ENCODE measurements at places on chromosomes 4 and X.

GRCh38 chr4:122083989-122084388, 68.1 kb upstream of the BLTP1 start:
- DNase-seq = no peak

- DNase-seq = no peak
Observed at GRCh38 chrX:7828594-7828993, 14.4 kb upstream of the VCX start.

DNA sequence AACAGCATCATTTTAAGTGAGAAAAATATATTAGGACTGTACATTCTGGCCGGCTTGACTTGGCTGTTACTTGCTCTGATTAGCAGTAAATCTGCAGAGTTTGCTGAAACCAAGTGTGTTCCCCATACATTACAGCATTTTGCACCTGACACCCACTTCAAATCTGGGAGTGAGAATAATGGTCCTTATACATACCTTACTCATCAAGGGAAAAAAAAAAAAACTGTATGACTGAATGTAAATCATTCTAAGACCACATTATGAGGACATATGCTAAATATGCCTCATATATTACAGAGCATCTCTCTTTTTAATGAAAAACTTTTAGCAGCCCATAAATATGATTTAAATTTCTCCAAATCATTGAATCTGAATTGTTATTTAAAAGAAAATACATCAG, 406.7 kb downstream of the SPOCK3 start:
- no peak for DNase-seq

DNA sequence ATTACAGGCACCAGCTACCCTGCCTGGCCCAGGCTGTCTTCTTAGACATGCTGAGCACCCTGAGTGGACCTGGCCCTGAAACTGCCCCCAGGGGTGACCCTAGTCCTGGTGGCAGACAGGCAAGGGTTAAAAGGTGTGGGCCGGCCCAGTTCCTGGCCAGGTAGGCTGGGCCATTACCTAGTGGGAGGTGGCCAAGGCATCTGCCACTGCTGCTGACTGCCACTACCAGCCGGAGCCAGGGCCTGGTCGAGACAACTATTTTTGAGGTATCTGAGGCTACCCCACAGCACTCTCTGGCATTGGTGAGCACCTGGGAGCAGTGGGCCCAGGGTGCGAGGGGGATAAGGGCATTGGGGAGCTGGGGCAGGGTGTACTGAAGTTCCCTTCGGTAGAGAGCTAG, at the start of gene CCDC120:
TSS of gene CCDC120 (plus strand) at position 206 of the 400 bp plus-strand sequence. CDS start 3,043 bp downstream, outside the sequence.
- DNase-seq = no peak

DNA sequence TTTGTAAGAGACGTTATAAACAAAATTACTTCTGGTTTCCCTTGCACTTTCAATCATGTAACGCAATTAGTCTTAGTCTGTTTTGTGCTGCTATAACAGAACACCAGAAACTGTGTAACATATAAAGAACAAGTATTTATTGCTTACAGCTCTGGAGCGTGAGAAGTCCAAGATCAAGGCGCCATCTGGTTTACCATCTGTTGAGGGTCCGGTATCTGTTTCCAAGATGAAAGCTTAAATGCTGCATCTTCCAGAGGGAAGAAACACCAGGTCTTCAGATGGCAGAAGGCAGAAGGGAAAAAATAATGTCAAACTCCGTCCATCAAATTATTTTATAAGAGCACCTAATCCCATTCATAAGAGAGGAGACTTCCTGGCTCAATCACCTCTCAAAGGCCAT, 474.1 kb downstream of the PDGFC start:
- DNase-seq = no peak

DNA sequence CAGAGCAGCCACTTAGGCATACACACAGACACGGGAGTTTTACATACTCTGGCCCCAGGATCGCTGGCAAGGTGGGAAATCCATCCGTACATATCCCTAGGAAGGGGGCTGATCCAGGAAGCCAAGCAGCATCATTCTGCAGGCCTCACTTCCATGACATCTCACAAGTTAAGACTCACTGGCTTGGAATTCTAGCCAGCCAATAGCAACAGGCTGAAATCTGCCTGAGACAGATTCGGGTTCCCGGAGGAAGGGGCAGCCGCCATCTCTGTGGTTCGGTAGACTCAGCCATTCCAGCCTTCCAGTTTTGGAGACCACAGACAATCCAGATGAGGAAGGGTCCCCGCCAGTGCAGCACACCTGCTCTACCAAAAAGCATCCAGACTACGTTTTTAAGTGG, 31.3 kb downstream of the SOWAHB start:
- no peak for DNase-seq

DNA sequence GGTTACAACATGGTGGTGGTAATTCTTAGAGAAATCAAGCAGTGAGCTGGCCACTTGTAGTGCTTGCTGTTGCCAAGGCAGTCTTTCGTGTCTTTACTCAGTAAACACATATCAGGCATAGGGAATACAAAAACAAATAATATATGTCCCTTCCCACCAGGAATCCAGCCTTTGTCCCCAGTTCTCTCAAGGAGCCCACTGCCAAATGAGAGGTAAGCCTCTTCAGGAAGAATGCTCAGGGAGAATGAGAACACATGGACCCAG, 421 bp upstream of the PLAC1 start:
- no peak for DNase-seq

GRCh38 chr4:184784628-184785257, 41.0 kb downstream of the ACSL1 start:
- DNase-seq = no peak

DNA sequence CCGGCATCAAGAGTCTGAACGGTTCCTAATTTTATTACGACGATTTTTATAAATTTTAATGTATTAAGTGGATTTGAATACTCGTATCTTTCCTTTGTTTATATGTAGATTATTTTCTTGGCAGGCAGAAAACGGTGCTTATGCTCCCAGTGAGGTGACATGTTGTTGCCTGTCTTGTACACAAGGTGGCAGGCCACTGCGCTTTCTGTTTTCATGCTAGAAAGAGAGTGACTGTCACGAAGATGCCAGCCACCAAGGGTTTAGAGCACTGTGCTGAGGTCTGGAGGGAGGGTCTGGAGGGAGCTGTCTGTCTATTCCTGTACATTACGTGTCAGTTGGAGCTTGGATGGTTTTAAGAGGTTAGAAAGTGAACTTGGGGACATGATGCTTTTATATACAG, 87.7 kb downstream of the SHROOM2 start:
- DNase-seq = no peak

DNA sequence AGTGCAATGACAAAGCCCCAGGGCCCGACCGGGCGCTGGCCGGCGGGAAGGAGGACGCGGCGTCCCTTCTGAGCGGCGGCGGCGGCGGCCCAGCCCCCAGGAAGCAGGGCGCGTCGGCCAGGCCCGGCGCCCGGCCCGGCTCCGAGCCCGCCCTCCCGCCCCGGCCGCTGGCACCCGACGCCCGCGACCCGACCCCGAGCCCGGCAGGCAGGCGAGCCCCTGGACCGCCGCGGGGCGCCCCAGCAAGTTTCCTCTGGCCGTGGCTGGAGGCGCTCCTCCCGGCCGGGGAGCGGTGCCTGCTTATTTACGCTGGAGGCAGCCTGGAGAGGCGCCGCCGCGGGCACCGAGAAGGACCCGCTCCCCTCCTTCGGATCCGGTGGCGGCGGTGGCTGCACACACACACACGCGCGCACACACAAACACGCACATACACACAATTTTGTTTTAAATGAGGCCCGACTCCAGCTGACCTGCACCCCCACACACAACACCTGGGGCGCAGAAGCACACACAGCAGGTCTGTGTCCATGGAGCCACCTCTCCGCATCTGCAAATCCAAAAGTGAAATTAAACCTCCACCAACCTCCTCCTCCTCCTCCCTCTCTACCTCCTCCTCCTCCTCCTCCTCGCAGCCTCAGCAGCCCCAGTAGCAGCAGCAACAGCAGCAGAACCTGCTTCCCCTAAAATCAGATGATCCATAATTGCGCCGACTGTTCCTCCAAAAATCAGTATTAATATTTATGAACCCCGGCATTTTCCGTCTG, 669 bp downstream of the IRF2 start:
- DNase-seq = no peak

- DNase-seq = no peak
Observed at GRCh38 chr4:139845453-139846093, 180.0 kb downstream of the MGST2 start.

GRCh38 chrX:46575991-46576392, 2.4 kb downstream of the CHST7 start:
- no peak for DNase-seq

DNA sequence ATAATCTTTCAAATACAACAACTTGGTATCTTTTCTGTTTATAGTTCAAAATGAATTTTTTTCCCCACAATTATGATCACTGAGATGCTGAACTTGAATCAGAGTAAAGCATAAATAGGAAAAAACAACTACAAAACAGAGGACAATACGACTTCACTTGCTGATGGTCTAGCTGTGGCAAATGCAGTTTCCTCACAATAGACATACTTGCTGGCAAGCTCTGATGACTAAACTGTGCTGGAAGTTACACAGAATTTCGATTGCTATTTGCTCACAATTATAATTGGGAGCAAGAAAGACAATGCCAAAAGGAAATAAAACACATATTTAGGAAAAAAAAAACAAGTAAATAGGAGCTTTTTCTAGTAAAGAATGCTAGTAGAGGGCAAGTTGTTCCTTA, 14.7 kb downstream of the VEGFC start:
- no peak for DNase-seq

DNA sequence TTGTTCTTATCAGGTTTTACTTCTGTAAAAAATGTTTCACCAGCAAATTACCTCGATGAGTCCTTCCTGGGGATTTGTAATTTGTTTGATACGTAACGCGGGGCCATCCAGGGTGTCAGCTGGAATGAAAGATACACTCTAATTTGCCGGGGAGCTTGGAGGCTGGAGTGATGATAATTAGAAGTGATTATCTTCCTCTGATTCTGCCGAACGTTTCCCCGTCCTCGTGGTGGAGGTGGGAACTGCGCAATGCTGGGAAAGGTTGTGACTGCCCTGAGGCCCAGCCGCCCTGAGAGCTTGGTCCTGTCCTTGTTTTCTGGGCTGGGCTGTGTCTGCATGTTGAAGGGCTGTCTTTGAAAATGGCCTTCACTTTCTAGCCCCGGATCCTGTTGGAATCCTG, 48.0 kb downstream of the SORCS2 start:
- no peak for DNase-seq

GRCh38 chr4:64305565-64306254, 103.5 kb downstream of the TECRL start:
- DNase-seq = no peak

- no peak for DNase-seq
Observed at GRCh38 chr4:36722986-36723385, 441.6 kb downstream of the DTHD1 start.

- DNase-seq = no peak
Observed at GRCh38 chrX:141838016-141838415, at the start of gene MAGEC3. MAGEC3 (plus strand) TSS chrX:141838316; CDS start chrX:141838316, 0 bp downstream.

GRCh38 chrX:155592331-155592730, 20.4 kb downstream of the TMLHE start:
- no peak for DNase-seq

DNA sequence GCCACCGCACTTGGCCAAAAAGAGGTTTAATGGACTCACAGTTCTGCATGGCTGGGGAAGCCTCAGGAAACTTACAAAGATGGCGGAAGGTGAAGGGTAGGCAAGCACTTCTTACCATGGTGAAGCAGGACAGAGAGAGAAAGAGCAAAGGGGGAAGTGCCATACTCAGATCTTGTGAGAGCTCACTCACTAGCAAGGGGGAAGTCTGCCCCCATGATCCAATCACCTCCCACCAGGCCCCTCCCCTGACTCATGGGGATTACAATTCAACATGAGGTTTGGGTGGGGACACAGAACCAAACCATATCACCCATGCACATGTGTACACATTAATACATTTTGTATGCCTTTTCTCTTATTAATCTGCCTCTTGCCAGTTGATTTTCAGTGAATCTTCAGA, 77.2 kb upstream of the HSD17B10 start:
- no peak for DNase-seq

DNA sequence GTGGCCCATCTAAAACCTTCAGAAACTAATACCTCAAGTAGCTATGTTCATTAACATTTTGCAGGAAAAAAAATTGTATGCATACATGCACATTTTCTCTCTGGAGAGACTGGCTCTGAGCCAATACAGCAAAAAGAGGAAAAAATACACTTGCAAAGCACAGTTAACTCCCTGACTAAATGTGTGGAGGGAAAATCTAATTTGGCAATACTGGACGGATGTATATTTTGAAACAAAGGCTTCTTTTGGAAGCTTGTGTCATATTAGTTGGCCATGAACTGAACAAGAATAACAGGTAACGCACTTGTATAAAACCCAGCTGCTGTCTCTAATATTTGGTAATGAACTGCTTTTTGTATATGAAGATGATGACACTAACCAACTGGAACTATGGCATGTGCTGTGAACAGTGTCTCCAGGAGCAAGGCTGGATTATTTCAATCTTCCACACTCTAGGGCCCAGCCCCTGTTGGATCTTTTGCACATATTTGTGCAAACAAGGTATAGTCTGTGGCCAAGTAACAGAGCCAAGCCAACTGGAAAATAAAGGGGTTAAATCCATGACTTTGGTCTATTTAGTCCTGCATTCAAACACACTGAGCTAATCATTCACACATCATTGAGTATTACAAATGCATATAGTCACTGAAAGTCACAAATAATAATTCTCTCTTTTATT, 67.9 kb upstream of the NRK start:
- DNase-seq = no peak

DNA sequence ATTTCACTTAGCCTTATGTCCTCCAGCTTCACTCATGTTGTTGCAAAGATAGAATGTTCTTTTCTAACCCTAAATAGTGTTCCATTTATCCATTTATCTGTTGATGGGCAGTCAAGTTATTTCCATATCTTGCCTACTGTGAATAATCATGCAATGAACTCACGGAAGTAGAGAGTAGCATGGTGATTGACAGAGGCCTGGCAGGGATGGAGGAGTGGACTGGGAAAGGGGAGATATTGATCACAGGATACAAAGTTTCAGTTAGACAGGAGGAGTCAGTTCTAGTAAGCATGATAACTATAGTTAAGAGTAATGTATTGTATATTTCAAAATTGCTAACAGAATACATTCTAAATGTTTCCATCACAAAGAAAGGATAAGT, 10.3 kb upstream of the CLNK start:
- DNase-seq = no peak

- no peak for DNase-seq
Observed at GRCh38 chr4:101141855-101142254, 205.5 kb downstream of the PPP3CA start.

DNA sequence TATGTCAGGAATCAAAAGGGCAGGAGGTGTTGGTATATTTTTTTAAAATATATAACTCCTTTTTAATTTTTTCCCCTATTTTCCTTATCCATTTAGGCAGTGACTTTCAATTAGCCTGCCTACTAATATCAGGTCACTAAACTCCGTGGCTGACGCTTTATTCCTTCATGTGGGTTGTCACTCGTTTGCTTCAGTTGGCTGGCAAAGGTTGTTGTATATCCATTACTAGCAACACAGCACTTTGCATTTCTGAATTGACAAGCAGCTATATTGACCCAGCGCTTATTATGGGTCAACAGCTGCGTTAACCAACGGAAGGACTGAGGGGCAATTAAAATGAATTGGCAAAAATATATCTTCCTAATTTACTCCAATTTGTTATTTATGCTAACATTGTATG, 87.7 kb downstream of the ARX start:
- DNase-seq = no peak

All from dorsolateral prefrontal cortex (tissue), 122 donors.